ENCODE measurements at places on chromosomes 2 and 18.

GRCh38 chr2:239140346-239141020, 260.3 kb downstream of the HDAC4 start:
- DNase-seq = no peak

DNA sequence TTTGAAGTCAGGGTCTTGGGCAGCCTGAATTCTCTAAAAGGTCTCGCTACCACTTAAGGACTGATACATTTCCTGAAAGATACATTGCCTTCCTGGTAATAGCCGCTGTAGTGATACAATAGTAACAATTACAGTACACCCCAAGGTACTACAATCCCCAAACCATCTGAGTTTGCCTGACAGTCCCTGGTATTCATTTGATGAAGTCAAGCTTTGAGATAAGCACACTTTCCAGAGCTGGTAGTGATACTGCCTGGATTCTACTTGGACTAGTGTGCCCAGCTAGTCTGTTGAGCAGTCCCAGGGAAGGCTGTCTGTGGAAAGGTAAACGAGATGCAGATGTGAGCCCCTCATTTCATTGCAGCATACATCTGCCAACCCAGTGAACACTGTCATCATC, 24.4 kb upstream of the ITGB6 start:
- no peak for DNase-seq

GRCh38 chr2:17199741-17200140, 318.5 kb downstream of the RAD51AP2 start:
- no peak for DNase-seq

GRCh38 chr18:77096936-77097886, 35.4 kb downstream of the MBP start:
- DNase-seq = no peak

DNA sequence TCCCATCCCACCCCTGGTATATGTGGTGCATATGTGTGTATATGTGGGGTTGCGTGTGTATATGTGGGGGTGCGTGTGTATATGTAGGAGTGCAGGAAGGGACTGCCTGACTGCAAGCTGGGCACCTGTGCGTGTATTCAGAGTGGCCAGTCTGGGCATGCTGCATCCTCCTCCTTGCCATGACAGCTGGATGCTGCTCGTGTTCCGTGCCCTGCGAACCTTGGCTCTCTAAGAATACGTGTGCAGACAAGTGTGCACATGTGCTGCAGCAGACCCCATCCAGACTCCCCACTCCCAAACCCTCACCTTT, 222.1 kb downstream of the CELF4 start:
- no peak for DNase-seq

GRCh38 chr2:42957861-42958301, 165.5 kb upstream of the HAAO start:
- DNase-seq = no peak

GRCh38 chr2:98469862-98470544, 25.3 kb downstream of the INPP4A start:
- DNase-seq = no peak
